Stimulated activated CD8-positive, alpha-beta memory T cell treated with anti-CD3 and anti-CD28 coated beads, Interleukin-7, amount 100 ng/mL, for 24 hours (primary cell): ENCODE measurements at places on chromosomes 5 and 9.

DNA sequence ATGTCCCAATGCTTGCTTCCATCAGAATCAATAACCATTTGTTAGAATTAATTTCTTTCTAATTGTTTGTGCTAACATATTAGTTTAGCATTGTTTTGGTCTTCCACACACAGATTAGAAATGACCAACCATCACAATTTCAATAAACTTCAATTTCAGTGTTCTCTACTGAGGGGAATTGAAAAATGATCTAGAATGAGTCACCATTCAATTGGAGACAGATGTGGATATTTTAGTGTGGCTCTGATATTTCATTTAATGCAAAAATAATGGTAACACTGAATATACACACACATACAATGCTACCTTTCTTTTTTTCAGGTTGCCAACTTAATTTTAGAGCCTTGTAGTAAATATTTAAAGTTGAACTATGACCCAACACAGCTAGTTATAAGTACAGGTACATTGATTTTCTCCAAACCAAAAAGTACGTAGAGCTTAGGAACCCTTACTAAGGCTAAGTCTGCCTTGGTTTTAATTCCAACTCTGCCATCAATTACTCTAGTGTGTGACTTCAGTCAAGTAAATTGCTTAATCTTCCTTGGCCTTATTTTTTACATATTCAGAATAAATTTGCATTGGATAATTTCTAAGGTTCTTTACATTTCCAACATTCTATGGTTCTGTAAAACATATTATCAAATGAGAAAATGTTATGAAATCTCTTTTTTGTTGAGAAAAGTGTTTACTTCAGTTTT is 143.9 kb downstream of the DMRTA1 start:
- DNase-seq: no peak

- DNase-seq: no peak
Measured at GRCh38 chr5:180591311-180591887, at the start of gene SCGB3A1. TSS of gene SCGB3A1 (minus strand) at chr5:180591499. CDS start at chr5:180591462, 37 bp downstream.

DNA sequence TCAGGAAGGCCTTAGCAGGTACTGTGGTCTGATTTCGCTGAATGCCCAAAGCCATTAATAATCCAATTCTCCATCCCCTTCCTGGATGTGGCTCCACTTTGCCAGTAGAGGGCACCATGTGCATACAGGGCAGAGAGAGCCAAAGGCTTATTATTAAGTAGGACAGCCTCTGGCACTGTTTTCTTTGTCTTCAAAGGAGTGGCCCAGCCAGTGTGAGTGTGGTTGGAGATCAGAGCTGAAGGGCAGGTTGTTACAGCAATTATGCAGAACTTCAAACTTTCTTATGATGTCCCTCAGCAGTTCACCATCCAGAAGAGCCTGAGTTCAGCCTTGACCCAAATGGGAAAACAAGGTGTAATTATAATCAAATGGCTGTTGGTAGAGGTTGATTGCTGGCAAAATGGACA is 38.6 kb upstream of the CEMIP2 start:
- no peak for DNase-seq

GRCh38 chr9:33197279-33198152 is 30.4 kb upstream of the B4GALT1 start:
- DNase-seq: no peak

DNA sequence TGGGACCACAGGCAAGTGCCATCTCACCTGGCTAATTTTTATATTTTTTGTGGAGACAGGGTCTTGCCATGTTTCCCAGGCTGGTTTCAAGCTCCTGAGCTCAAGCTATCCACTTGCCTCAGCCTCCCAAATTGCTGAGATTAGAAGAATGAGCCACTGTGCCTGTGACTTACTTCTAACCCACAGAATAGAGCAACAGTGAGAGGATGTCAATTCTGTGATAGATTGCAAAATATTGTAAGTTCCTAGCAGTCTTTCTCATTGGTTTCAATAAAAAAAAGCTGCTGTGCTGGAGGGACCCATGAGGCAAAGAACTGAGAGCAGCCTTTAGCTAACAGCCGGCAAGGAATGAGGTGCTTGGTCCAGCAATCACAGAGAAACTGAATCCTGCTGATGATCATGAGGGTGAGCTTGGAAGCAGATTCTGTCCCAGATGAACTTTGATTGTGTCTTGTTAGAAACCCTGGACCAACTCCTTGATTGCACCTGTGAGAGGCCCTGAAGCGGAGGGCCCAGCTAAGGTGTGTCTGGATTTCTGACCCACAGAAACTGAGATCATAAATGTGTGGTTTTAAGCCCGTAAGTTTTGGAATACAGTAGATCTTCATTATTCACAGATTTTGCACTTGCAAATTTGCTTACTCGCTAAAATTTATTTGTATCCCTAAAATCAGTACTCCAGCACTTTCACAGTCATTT is 149.7 kb downstream of the GCNT1 start:
- no peak for DNase-seq

DNA sequence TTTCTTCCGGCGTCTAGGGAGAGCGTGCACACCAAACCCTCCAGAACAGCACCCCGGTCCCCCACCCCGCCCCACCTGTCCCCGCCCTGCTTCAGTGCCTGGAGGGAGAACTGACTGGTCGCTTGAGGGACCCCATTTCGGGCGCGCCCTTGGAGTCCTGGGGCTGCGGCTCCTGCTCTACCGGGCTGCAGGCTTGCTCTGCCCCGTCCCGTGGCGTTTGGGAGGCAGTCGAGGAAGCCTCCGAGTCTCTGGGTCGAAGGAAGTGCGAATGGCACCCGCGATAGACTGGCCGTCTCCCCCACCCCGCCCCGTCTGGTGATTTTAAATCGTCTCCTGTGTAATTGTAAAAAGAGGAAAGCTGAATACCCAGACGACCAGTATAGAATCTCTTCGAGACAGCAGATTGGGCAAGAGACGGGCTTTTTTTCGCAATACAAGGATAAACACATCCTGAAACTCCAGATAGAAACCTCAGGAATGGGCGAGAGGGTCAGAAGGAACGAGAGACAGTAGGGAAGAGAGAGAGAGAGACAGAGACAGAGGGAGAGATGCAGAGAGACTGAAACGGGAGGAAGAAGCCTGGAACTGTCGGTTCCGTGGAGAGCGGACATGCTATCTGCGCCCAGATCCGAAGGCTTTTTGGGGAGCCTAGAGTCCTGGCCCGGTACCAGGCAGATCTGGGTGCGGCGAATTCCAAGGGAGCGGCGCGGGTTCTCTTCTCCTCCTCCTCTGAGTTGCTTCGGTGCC is 9.9 kb downstream of the PRDM6 start:
- DNase-seq: no peak

DNA sequence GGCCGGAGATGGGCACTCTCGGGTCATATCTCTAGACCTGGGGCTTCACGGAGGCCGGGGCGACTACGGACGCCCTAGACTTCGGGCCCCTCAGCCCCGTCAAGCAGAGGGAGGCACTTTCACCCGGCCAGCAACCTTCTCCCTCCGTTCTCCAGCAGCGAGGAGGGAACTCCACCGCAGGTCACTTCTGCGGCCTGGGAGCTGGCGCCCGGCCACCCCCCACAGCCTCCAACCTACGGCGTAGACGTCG is 201 bp downstream of the DOLK start:
- DNase-seq: no peak

GRCh38 chr9:82457298-82457697 is 468.7 kb downstream of the SPATA31D1 start:
- DNase-seq: no peak

- DNase-seq: no peak
Measured at GRCh38 chr5:135059000-135059923, 25.2 kb upstream of the PITX1 start.

DNA sequence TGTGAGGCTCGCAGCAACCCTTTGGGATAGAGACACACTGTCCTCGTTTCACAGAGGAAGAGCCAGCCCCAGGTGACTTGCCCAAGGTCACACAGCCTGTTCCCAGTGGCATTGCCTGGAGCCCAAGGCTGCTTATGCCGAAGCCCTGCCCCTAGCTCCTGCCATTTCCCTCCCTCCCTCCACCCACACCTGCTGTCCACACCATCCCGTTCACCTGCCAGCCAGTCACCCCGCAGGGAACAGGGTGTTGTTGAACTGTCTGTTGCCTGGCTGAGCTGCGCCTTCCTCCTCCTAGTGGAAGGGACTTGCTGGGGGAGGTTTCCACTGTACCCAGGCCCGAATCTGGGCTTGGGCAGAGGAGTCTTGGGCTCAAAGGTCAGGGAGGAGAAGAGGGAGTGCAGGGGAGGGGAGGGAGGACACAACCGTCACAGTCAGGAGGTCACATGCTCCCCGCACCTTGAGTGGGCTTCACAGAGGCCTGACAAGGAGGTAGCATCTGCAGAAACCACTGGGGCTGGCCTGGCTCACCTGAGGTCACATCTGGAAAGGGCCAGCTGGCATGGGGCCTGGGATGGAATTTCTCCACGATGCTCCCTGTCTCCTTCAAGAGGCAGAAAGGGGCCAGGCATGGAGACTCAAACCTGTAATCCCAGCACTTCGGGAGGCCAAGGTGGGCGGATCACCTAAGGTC is 6.3 kb downstream of the TTC16 start:
- no peak for DNase-seq

- DNase-seq: no peak
Measured at GRCh38 chr9:26129217-26129616, 451.0 kb upstream of the TUSC1 start.

DNA sequence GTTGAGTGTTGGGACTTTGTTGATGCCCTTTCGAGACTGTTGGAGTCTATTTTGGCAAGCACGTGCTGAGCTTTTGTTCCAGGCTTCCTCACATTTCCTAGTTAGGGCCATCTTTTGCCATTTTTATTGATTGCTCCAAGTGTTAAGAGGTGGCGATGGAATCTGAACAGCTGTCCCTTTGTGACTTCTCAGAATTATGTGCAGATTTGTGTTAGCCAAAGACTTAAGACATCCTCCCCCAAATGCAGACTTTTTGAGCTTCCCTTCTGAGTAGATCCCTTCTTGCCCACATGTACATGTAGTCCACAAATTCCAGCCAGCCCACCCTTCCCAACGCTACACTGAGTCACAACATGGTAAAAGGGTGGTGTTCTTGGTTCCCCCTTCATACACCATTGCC is 59.2 kb downstream of the SPIN1 start:
- DNase-seq: no peak

DNA sequence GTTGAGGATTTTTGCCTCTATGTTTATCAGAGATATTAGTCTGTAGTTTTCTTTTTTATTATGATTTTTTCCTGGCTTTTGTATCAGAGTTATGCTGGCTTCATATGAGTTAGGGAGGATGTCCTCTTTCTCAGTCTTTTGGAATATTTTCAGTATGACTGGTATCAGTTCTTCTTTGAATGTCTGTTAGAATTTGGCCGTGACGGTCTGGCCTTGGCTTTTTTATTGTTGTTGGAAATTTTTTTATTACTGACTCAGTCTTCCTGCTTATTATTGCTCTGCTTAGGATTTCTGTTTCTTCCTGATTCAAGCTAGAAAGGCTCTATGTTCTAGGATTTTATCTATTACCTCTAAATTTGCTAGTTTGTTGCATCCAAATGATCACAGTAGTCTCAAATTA is 421.9 kb downstream of the CDH10 start:
- no peak for DNase-seq

- no peak for DNase-seq
Measured at GRCh38 chr5:30500513-30500912, 693.0 kb upstream of the CDH6 start.

DNA sequence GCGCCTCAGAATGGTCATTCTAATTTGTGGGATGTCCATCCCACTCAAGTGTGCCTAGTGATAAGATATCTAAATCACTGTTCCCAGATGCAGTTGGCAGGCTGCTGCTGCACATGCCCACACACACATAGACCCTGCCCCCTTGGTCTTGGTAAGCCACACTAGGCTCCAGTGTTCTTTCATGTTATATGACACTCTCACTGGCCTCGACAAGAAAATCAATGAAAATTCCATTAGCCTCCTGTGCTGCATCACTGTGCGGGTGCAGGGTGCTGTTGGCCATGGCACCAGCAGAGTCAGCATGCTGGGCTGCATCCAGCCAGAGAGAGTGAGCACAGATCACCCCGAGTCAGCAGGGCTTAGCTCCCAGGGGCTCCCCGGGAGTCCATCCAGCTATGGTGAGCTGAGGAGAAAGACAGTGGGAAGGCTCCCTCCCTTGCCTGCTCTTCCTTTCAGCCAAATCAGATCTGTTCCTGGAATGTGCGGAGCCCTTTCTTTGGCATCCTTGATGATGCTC is 59.9 kb downstream of the ABLIM3 start:
- no peak for DNase-seq

DNA sequence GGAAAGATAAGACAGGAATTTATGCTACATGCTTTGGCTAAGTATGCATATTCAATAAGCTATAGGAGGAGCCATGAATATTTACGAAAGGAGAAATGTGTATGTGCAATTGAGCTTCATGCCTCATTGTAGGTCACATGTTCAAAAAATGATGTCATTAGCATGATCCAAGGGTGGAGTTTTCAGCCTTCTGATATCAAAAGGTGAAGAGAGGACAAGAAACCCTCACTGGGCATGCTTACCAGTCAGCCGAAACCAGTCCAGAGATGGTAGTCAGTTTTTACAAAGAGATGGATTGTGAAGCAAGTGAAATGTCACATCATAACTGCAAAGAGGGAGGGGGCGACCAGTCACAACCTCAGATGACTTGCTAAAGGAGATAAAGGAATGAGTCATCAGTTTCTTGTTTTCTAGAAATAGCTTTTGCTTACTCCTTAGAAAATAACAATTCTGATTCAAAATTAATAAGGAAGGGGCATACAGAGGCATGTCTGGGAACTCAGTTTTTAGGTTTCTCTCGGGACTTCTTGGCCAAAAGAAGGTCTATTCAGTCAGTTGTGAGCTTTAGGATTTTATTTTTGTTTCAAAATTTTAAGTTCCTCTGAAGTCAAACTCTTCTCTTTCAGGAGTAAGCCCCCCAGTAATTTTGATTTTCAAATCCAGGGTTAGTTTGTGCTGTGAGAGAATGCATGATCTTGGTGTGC is 1067.8 kb upstream of the EDIL3 start:
- DNase-seq: no peak

- no peak for DNase-seq
Measured at GRCh38 chr5:132065351-132065937, 5.0 kb downstream of the IL3 start.

- no peak for DNase-seq
Measured at GRCh38 chr9:90975781-90976538, 174.3 kb downstream of the SYK start.

DNA sequence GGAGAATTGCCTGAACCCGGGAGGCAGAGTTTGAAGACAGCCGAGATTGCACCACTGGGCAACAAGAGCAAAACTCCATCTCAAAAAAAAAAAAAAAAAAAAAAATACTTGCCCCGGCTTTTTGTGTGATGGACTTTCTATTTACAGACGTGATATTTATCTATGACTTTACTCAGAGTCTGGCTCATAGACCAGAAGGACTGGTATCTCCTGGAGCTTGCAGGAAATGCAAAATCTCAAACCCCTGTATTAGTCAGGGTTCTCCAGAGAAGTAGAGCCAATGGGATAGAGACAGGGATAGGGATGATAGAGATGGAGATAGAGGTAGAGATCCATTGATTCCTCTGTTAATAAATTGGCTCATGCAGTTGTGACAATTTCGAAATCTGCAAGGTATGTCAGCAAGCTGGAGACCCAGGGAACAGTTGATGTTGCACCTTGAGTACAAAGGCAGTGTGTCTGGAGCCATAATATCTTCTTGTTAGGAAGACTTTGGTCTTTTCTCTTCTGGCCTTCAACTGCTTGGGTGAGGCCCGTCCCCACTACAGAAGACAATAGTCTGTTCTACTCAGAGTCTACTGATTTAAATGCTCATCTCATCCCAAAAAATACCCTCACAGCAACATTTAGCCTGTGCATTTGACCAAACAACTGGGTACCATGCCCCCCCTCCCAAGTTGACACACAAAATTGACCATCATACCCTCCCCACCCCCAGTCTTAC is 195.4 kb upstream of the MSX2 start:
- DNase-seq: no peak
